ENCODE measurements at places on chromosomes 5 and 9.
A peak's percentile ranks its signal among the peaks of the same experiment; 100 is the strongest.

DNA sequence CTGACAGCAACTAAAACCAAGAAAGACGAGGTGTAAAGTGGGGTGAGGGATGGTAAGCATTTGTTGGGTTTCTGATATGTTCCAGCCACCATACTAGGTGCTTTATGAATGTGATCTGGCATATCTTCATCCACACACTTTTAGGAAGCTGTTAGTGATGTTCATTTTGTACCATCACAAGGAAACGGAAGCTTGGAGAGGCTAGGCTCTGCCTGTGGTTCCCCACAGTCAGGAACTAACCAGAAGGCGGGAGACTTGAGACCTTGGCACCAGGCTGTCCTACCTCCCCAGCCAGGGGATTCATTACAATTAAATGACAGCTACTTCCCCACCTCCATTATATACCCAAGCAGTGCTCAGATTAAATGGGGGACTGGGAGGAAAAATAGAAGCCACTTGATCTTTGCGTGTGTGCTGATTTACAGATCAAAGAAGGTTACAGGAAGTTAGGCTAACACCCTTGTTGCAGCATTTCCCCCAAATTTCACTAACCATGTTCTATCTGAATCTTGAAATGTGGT, 43.0 kb downstream of the SFXN1 start:
- DNase-seq: no peak

DNA sequence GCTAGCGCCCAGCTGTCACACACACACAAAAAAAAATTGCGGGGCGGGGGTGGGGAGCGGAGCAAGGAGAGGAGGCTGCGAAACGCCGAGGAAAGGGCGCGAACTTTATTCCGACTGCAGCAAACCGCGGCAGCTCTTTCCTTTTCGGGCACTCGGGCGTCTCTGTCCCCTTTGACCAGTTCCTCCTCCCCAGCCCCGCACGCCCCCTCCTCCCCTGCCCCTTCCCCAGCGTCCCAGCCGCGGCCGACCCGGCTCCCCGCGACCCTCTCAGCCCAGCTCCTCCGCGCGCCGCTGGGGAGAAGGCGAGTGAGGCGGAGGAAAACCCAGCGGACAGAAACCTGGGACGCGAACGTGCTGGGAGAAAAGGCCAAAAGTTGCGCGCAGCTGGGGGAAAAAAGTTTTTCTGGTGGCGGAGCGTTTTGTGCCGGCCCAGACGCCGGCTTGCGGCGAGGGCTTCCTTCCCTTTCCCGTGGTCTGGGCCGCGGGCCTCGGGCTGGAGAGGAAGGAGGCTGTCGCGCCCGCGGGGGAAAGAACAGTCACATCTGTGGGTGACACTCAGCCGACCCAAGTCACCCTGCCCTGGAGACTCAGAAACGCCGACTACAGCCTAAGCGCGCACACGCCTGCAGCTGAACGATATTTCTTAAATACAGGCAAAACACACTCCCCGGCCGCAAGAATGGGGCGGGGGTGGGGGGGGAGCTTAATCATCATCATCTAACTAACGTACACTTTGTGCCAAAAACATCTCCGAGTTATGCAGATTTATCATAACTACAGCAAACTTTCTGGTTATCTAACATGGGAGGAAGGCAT, 1.1 kb upstream of the BNC2 start:
- no peak for DNase-seq

GRCh38 chr5:58255386-58255785, 204.5 kb downstream of the PLK2 start:
- no peak for DNase-seq

DNA sequence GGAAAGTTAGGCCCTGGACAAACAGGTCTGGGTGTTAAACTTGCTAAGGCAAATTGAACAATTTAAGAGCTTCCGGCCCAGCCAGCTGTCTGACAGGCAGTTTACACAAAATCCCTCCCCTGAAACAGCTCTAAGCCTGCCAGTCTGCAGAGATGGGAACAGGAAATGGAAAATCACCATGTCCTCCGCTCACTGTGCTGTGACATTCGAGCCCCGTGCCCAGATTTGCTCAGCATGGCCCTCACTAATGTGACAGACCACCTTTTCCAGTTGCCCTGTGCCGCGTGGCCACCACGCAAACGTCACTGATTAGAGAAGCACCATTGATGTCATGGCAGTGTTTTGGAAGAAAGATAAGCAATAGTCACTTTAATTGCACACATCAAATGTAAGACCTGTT, 41.0 kb downstream of the CCNJL start:
- no peak for DNase-seq

DNA sequence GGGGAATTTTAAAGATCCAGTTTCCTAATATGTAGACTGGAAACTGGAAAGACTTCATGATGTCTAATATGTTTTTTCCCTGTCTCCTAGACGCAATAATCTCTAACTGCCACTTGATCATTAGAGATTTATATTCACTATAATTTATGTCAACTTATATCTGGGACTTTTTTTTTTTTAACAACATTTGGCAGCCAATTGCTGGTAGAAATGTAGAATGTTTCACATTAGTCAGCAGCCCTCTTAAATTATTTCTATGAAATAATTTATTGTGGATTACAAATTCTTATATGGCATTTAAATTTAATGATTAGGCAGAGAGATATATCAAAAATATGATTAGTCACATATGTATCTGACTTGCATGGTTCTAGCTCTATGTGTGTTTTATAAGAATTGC, 48.2 kb downstream of the TMEM174 start:
- no peak for DNase-seq

GRCh38 chr5:71810023-71810422, 90.9 kb downstream of the CARTPT start:
- DNase-seq: no peak

DNA sequence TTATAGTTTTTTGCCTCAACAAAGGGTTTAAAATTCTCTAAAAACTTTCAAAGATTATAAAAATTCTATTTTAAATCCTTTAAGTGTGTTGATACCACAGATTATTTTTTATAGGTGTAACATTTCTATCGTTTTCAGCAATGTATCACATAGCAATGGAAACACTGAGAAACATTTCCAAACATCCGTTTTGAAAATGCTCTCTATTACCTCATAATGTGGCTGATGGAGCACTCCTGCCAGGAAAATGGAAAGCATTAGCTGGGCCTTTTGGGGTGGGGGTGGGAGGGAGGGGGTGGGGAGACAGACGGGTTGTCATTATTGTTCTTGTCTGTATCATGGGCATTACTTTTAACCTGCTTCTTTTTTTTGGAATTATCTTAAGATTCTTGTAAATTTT, 516.5 kb downstream of the ACTL7B start:
- no peak for DNase-seq

DNA sequence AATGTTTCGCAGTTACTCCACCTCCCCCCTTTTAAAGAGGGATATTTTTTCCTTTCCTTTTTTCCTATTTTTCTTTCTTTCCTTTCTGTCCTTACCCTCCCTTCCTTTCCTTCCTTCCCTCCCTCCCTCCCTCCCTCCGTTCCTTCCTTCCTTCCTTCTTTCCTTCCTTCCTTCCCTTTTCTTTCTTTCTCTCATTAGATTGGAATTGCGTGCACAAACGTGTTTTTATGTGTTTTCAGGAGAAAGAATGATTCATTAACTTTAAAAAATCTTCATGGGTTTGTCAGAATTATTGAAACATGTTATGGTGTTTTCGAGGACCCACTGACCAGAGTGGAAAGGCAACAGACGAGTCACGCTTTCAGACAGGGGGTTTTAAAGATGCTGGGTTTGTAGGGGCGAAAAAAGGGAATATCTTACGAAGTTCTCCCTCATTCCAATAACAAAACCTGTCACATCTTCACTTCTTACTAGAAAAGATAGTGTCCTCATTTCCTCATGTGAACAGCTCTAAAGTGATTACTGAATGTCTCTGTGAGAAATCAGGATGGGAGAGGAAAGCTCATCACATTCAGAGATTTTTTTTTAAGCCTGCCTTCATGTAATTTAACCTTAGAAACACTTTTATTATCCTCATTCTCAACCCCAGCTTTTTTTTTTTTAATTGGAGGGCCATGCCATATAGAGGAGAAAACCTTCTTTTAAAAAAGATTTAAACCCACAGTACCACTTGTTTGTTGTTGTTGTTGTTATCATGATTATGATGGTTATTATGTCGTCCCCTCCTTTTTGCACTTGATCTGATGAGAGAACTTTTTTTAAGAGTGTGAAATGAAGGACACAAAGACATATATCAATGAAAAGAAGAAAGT, 21.9 kb downstream of the NR2F1 start:
- DNase-seq: no peak

GRCh38 chr9:91182429-91183225, 179.1 kb downstream of the AUH start:
- DNase-seq: peak; percentile 21

GRCh38 chr5:168809218-168809617, 230.1 kb upstream of the PANK3 start:
- no peak for DNase-seq

- no peak for DNase-seq
Measured at GRCh38 chr9:132008855-132009812, 70.5 kb downstream of the MED27 start.

DNA sequence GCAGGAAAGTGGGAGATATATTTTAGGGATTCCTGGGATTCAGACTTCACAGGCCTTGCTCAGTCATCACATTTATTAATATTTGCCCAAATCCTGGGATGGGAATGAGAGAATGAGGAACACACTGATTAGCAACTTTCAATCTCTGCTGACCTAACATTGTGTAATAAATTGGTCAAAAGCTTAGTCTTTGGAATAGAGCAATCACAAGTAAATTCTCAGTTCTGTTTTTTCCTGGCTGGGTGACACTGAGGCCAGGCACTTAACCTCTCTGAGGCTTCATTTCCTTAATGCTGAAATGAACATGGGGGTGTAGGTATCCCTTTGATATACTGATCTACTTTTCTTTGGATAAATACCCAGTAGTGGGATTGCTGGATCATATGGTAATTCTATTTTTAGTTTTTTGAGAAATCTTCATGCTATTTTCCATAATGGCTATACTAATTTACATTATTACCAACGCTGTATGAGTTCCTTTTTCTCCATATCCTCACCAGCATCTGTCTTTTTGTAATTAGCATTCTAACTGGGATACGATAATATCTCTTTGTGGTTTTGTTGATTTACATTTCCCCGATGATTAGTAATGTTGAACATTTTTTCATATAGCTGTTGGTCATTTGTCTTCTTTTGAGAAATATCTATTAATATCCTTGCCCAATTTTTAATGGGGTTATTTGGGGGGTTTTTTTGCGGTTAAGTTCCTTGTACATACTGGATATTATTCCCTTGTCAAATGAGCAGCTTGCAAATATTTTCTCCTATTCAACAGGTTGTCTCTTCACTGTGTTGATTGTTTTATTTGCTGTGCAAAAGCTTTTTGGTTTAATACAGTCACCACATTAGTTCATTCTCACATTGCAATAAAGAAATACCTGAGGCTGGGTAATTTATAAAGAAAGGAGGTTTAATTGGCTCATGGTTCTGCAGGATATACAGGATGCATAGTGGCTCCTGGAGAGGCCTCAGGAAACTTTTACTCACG, 36.8 kb upstream of the NIPBL start:
- DNase-seq: no peak

- DNase-seq: peak; percentile 60
Measured at GRCh38 chr9:88975966-88976889, 15.0 kb upstream of the S1PR3 start.

DNA sequence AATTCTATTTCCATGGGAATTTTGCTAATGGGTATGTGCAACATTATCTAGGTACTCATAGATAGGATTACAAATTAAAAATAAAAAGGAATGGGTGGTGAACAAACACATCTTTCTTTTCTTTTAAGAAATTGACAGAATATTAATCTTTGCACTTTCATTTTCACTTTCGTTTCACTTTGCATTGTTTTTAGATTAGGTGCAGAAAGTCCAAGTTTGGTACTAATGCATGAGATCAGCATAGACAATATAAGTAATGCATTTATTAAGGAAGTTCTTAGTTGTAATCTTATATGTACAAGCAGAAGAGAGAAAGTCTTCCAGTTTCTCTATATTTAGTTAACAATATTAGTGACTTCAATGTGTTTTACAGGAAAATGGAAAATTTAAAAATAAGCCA, 196.5 kb downstream of the COMMD10 start:
- no peak for DNase-seq

DNA sequence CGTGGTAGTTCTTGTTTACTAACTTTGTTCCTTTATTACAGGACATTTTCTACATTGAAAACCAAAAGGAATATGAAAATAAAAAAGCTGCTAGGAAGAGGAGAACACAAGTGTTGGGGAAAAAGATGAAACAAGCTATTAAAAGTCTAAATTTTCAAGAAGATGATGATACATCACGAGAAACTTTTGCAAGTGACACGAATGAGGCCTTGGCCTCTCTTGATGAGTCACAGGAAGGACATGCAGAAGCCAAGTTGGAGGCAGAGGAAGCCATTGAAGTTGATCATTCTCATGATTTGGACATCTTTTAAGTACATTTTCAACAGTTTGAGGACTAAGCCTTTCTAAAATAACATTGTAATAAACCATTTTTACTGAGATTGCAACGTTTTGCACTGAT, 23.8 kb downstream of the PHAX start:
- DNase-seq: no peak

GRCh38 chr5:174046558-174046957, 1.1 kb downstream of the NSG2 start:
- DNase-seq: no peak

- no peak for DNase-seq
Measured at GRCh38 chr9:27654629-27655285, 81.5 kb upstream of the C9orf72 start.

GRCh38 chr5:6453937-6454560, 5.4 kb downstream of the UBE2QL1 start:
- DNase-seq: peak; percentile 36

- no peak for DNase-seq
Measured at GRCh38 chr5:72109062-72109411, 1.8 kb downstream of the MAP1B start.

DNA sequence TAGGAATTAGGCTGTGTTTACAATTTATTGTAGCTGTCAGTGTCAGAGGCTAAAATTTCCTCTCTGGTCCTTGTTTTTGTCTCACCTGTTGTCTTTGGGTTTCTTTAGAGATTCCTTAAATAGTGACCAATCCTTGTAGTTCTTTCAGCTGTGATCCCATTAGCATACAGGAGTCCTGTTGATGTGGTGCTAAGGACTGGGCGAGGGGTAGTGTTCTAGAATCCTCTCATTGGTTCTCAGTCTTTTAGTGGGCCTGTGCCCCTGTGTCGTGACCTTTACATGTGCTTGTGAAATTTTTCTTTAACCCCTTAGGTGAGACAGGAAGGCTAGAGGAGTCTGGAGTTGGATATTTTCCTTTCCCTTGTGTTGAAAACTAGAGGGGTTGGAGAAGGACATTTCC, 51.2 kb downstream of the ZNF618 start:
- DNase-seq: no peak

DNA sequence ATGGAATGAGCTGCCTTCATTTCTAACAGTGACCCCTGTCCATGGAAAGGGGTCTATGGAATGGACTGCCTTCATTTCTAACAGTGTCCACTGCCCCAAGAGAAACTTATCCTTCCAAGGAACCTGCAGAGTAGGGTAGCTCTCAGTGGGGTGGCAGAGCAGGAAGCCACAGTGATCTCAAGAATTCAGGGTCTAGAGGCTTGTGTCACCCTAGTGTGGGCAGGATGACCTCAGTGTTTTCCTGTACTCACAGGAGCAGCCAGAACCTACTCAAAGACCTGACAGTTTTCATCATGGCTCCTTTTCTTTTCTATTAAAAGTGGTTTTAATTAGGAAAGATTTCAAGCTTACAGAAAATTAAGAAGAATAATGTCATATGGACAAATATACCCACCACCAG, 27.5 kb downstream of the SEC61B start:
- DNase-seq: no peak
